ENCODE measurements at places on chromosomes 11 and 22. TPM values are rescaled to one million over a fixed set of nuclear protein-coding genes. Genes with fewer than 3 reads are reported as not detected.

The SLC35E4 gene
- total RNA-seq, result 4.2 TPM

The BCO2 gene
- total RNA-seq, result 0.62 TPM

The OVCH2 gene
- 4.5 TPM for total RNA-seq

The TRIM22 gene
- 167 TPM for total RNA-seq

The KBTBD4 gene
- total RNA-seq, result 11.9 TPM

The C11orf16 gene
- not detected for total RNA-seq

The OR6T1 gene
- not detected for total RNA-seq

The DDX17 gene
- 258 TPM for total RNA-seq

The DRD2 gene
- not detected for total RNA-seq

GRCh38 chr22:35674335-35674734 lies 26.1 kb downstream of the APOL6 start:
- no peak for DNase-seq

GRCh38 chr11:114892381-114893197 lies 214.3 kb downstream of the NXPE2 start:
- DNase-seq, result no peak

DNA sequence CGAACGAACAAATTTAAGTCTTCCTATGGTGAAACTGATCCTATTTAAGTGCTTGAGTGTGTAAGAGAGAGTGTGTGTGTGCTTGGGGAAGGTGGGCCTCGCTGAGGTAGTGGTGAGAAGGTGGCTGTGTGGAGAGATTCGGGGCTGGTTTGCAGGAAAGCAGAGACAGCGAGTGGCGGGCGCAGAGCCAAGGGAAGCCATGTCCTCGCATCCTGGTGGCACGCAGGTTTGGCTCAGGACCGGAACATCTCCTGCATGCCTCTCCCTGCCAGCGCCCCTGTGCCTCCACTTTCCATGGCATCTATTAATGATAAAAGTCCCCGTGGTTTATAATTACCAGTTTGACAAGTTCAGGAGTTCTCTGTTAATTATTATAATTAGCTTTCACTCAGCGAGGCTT lies 383.1 kb upstream of the CADM1 start:
- no peak for DNase-seq

GRCh38 chr22:30368420-30368819 lies 11.6 kb downstream of the CCDC157 start:
- DNase-seq, result no peak

- DNase-seq, result no peak
Measured at GRCh38 chr22:36331912-36332622, 55.7 kb downstream of the MYH9 start.

- peak; percentile 31 for DNase-seq
Measured at GRCh38 chr11:3375552-3375951, 3.4 kb downstream of the ZNF195 start.

DNA sequence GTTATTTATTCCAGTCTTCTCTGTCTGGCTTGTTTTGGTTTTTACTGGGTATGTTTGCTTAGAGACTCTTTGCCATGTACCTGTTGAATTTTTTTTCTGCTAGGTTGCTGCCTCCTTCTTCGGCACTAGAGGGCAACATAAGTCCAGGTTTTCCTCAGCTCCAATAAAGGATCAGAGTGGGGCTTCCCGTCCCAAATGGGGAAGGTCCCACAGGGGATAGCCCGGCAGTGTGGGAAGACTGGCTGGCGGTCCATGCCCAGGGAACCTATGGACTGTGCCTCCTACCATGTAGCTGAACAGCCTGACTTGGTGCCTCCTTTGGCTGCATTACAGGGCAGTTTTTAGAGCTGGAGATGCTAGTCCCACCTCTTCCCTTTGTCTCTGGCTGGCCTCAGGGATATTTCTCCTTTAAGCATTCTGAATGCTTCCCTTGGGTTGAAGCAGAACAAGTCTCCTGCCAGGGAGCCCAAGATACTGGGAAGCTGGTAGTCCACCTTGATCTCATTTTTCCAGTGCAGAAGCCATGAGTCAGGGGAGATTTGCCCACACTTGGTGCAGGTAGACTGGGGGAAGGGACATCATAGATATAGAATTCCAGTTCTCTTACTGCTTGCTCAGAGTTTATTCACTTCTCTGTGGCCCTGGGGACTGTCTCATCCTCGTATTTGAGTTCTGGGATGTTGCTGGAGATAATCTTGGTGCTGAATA lies 60.2 kb downstream of the BRD1 start:
- peak; percentile 20 for DNase-seq

DNA sequence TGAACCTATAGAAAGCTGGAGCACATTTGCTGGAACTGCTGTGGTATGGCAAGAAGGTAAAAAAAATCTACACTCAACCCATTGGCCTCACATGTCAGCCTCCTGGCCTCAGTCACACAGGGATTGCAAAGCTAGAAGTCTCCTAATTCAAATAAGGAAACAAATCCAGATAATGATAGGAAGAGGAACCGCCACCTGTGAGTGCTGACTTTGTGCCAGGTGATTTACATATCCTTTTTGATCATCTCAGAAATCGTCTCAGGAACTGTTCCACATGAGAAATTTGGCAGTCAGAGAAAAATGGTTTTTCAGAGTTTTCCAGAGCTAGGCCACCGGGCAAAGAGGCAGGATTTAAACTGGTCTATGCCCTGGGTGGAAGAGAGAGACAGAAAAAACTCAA lies 986 bp downstream of the NLRP10 start:
- no peak for DNase-seq

- no peak for DNase-seq
Measured at GRCh38 chr11:118223992-118224391, 819 bp downstream of the JAML start.

DNA sequence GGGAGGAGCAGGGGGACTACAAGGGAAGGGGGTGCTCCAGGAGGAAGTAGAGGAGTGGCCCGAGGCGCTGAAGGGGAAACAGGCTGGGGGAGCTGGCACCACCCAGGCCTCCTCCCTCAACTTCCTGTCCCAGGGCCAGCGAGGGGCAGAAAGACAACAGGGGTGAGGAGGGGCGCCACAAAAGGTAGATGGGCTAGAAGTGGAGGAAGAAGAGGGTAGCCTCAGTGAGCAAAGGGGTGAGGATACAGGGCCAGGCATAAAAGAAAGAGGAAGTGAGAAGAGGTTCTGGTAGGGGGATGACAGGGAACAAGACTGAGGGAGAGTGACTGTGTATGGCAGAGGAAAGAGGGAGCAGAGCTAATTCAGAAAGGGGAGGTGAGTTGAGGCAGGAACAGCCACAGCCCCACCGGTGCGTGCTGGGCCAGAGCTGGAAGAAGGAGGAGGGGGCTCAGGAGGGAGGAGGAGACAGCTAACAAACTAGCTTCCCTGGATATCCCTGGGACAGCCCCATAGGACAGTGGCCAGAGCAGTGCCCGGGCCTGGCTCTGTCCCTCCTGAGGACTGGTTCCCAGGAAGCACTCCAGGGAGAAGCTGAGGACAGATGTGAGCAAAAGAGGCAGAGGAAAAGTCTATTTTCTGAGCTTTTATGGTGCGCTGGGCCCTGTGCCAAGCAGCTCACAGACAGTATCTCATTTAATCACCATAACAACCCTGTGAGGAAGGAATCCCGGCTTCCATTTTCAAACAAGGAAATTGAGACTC lies 8.5 kb downstream of the DCHS1 start:
- DNase-seq, result no peak

- DNase-seq, result no peak
Measured at GRCh38 chr11:127528297-127528696, 527.7 kb upstream of the KIRREL3 start.

- peak; percentile 92 for DNase-seq
Measured at GRCh38 chr11:124934862-124935547, 842 bp downstream of the HEPACAM start.
